ENCODE measurements at places on chromosomes 2 and 18.
A peak's percentile ranks its signal among the peaks of the same experiment; 100 is the strongest.

GRCh38 chr2:212424082-212424481 lies 114.5 kb downstream of the ERBB4 start:
- no peak for DNase-seq

DNA sequence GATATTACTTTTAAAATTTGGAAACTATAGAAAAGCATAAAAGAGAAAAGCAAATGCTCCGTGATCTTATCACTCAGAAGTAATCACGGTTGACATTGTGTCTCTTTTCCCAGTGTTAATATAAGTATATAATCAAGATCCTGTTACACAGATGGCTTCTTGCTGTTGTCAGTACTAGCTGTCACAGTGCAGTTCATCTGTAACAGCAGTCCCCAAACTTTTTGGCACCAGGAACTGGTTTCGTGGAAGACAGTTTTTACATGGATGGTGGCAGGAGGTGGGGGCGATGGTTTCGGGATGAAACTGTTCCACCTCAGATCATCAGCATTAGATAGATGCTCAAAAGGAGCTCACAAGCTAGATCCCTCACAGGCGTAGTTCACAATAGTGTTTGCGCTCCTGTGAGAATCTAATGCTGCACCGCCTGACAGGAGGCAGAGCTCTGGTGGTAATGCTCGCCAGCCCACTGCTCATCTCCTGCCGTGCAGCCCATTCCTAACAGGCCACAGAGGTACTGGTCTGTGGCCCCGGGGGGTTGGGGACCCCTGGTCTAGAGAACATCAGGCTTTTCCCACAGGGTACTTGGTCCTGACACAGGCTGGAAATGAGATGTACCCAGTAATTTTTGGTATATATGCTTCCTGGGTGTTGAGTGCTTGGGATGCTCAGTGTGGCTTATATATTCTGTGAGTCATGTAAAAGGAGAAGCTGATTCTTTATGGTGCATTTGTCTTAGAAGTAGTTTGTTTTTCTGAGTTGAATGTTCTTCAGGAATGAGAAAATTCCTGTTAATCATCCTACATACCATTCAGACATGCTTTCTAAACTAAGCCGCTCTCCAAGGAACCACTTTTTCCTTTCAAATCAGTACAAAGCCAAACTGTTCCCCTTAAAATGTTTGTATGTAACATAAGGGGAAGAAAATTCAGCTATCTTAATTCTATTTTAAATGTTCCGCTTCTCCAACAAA lies 121.8 kb downstream of the NCK2 start:
- DNase-seq, result no peak

DNA sequence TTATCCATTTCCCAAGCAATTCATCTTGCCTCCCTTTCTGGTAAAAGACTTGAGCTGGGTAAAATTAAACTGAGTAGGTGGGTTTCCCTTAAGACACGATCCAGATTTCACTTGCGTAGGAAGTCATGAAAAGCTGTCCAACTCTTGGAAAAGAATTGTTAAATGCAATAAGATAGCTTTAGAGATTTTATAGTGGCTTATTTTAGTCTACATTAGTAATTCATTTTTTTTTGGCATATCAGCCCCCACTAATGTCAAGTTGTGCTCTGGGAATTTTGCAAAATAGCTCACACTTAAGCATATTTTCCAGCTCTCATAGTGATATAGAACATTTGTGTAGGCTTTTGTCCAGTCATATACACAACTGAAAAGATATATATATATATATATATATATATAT lies 344.7 kb upstream of the FIGN start:
- no peak for DNase-seq

DNA sequence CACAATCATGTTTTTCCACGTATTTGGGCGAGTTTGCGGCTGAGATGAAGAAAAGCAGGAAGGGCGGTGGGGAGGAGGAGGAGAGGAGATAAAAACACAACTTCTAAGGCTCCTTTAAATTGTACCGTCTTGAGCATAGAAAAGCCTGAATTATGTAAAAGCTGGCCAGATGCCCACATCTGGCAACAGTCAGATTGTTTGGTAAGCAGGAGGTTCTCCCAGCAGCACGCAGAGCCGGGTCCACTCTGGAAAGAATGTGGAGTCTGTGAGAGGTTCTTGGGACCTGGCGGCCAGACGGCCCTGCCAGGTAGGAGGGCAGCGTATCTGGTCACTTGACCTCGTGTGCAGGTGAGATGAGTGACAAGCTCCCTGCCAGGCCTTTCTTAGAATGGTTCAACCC lies 215.3 kb upstream of the APCDD1 start:
- DNase-seq, result no peak

DNA sequence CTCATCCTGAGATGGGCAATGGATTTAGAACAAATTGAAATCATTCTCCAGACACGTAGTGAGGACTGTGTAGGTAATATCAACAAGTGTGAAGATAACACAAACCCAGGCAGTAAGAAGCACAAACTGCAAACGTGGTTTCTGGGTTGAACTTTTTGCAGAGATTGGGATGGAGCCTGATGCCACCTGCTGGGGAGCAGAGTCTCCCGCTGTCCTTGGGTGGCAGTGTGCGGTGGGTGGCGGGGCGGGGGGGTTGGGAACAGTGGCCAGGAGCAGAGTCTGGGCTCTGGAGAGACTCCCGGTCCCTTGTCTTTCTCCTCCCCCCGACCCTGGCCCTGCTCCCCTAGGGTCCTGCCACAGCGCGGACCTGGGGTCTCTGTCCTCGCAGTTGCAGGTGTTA lies 19.5 kb downstream of the TRAF3IP1 start:
- peak; percentile 59 for DNase-seq

- DNase-seq, result peak; percentile 69
These were observed 125.9 kb downstream of the MAP4K4 start for GRCh38 chr2:101823347-101823791.

DNA sequence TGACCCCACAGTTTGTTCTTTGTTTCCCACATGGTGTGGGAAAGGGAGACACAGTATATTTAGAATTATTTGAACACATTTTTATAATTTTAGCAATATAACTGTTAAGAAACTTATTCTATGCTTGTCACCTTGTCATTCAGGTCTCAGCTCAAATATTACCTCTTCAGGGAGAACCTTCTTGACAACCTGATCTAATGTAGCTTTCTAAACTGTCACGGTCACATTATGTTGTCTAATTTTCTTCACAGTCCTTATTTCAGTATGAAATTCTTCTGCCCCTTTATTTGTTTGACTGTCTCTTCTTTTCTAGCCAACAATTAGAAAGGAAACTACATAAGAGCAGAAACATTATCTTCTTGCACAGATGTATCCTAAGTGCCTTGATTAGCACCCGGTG lies 304.3 kb upstream of the PARD3B start:
- no peak for DNase-seq

GRCh38 chr2:203550266-203550665 lies 15.2 kb upstream of the RAPH1 start:
- no peak for DNase-seq

DNA sequence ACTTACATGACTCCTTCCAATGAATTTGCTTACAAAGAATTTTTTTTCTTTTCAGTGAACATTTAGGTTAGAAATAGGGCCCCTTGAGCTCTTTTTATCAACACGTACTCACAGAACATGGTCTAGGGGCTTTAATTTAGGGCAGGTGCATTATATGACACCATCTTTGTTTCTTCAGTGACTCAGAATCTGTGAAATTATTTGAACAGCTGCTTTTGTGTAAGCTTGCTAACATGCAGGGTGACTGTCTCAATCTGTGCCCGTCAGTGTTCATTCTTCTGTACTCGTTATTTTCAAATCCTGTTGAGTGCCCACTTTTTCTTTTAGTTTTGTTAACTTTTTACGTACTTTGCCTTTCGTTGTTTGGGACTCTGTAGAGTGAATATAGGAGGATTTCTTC lies 52.8 kb upstream of the CABYR start:
- no peak for DNase-seq

GRCh38 chr2:22673529-22673928 lies 711.5 kb upstream of the KLHL29 start:
- DNase-seq, result no peak

- DNase-seq, result no peak
These were observed 1225.3 kb downstream of the SUCLG1 start for GRCh38 chr2:83233781-83234180.

- no peak for DNase-seq
These were observed 59.2 kb downstream of the PARD6G start for GRCh38 chr18:80187956-80188642.

- no peak for DNase-seq
These were observed 22.9 kb downstream of the COA5 start for GRCh38 chr2:98585386-98585785.

- DNase-seq, result no peak
These were observed 74.8 kb upstream of the ZNF516 start for GRCh38 chr18:76569644-76570419.

DNA sequence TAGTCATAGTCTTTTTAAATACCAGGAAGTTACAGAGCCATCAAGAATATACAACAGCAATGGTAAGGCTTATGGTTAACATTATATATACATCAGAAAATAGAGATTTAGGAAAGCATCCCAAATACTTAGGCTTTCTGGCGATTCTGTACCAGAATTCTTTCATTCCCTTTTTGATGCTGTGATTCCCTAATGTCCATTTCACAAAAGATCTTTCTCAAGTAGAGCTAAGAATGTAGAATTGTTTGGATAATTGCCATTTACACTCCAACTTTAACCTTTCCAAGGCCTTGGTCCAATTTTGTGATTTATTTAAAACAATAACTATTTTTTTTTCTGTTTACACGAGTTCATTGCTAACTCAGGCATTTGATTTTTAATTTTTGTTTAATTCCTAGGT lies 422.2 kb downstream of the MTX2 start:
- DNase-seq, result no peak

- peak; percentile 33 for DNase-seq
These were observed 236.4 kb downstream of the HDAC4 start for GRCh38 chr2:239164335-239164871.

DNA sequence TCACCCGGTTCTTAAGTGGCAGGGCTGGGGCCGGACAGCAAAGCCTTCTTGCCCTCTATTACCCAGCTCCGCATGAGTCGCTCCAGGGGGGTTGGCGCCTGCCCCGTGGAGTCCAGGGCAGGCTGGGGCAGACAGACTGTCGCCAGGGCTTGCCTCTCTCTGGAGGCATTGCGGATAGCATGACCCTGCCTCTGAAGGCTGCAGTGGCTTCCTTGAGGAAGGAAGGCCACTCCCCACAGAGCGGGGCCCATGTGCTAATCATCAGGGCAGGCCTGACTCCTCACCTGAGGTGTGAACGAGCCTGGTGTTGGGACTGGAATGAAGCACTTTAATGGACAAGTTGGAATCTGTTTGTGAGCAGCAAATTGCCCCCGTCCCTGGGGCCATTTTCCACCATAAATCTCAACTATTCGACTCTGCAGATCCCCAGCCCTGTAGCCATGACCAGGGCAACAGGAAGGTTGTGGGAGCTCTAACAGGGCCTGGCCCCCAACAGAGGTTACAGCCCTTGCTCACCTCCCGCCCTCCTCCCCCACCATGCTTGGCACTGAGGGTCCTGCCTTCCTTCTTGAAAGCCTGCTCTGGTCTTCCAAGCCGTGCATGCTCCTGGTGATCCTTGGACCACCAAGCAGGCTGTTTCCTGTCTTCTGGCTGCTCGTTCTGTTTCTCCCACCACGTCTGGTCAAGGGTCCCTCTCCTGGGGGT lies 144.9 kb upstream of the HAAO start:
- no peak for DNase-seq

DNA sequence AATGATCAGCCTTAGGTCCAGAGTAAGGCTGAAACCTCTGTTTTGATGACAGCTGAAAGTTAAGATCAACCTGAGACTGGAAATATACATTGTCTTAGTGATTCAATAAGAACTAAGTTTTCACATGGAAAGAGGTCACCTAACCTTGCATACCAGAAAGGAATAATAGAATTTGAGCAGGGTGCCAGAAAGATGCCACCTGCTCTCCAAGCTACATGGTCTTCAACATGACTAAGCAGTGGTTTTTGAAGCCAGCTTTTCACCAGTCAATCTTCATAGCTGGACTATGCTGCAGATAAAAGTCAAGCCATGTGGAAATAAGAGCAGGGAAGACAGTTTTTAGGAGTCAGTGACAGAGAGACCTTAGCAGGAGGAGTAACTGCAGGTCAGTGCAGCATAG lies 589.4 kb upstream of the SYT4 start:
- DNase-seq, result no peak

DNA sequence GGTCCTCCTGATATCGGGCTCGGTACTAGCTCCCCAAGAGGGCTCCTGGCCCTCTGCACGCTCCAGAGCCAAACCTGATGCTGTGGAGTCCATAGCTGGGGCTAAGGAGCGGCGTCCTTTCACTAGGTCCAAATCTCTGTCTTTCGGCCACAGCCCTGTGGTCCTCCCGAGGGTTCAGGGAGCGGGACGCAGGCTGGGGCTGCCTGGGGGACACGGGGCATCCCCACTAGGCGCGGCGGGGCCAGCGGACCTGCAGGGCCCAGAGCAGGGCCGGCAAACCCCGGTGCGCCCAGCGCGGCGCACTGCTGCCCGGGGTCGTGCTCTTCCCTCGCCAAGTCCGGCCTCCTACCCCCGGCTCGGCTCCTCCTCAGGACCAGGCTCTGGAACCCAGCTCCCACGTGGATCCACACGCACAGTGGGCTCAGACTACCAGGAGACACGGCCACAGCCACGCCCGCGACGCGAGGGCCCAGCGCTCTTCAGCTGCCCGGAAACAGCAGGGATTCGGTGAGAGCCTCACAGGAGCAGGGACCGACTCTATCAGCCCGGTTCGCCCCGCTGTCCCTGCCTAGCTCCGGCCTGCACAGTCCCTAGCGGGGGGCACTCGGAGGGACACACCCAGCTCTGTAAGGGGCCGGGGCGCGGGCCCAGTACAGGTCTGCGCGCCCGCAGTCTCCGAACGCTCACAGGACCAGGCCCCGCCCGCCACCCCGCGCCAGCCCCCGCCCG lies 593 bp downstream of the ZNF514 start:
- peak; percentile 64 for DNase-seq

DNA sequence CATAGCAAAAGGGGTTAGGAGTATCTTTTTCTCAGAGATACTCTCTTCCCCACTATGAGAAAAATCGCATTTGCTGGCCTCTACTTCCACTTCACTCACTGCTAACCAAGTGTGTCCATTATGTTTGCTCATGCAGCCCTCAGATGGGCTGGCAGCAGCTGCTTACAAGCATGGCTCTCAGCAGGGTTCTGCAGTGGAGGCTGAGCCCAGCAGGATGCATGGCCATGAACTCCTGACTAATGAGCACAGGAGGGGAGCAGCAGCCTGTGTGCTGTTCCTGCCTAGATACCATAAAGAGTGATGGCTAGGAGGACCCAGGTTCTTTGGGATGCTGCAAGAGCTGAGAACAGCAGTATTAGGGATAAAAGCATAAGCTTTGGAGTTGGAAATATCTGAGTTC lies 316.9 kb upstream of the THSD7B start:
- no peak for DNase-seq
